Amniotic epithelial cell (primary cell): ENCODE measurements at places on chromosomes 16 and 17.

DNA sequence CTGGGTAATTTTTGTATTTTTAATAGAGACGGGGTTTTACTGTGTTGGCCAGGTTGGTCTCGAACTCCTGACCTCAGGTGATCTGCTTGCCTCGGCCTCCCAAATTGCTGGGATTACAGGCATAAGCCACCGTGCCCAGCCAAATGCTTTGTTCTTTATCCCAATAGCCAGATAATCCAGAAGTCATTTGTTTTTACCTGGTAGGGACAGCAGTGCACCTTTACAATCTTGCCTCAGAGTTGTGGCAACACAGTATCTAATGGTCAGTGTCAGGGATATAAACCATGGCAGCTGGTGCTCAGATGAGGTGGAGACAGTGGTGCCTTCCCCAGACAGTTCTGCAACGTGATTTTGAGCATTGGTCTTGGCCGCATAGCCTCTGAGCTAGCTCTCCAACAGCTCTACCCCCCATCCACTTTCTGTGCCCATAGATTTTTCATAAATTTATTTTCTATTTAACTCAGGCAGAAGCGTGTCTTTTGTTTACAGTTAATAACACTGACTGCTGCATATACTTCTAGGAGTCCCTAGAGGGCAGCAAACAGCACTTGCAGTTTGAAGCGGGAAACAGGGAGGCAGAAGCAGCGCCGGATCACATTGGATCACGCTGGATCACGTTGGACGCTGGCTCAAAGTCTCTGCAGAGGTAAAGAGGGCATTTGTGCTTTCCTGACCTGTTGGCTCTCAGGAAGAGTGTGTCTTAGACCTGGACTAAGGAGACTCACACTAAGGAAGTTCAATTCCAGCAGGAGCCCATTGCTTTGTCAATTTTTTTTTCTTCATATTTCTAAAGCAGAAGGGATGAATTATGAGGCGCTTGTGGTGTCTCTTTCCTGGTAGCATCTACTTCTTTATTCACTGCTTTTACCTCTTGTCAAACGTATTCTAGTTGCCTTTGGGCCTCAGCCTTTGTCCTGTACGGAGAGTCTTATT, 5.1 kb upstream of the GGT6 start:
- peak; percentile 77 for DNase-seq

DNA sequence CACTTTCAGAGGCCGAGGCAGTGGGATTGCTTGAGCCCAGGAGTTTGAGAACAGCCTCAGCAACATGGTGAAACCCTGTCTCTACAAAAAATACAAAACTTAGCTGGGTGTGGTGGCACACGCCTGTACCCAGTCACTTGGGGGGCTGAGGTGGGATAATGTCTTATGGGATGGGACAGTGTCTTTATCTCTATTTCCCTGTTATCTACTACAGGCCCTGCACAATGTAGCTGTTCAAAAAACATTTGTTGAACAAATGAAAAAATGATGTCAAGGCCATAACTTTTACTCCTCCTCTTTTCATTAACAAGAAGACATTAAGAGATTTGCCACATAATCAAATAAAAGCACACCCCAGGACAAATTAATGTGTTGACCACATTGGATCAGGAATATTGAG, 13.8 kb downstream of the TUBG1 start:
- no peak for DNase-seq

- DNase-seq: no peak
These were observed 19.3 kb downstream of the TSPOAP1 start for GRCh38 chr17:58308985-58309917.

- no peak for DNase-seq
These were observed 3.9 kb upstream of the WNT9B start for GRCh38 chr17:46847204-46848191.

DNA sequence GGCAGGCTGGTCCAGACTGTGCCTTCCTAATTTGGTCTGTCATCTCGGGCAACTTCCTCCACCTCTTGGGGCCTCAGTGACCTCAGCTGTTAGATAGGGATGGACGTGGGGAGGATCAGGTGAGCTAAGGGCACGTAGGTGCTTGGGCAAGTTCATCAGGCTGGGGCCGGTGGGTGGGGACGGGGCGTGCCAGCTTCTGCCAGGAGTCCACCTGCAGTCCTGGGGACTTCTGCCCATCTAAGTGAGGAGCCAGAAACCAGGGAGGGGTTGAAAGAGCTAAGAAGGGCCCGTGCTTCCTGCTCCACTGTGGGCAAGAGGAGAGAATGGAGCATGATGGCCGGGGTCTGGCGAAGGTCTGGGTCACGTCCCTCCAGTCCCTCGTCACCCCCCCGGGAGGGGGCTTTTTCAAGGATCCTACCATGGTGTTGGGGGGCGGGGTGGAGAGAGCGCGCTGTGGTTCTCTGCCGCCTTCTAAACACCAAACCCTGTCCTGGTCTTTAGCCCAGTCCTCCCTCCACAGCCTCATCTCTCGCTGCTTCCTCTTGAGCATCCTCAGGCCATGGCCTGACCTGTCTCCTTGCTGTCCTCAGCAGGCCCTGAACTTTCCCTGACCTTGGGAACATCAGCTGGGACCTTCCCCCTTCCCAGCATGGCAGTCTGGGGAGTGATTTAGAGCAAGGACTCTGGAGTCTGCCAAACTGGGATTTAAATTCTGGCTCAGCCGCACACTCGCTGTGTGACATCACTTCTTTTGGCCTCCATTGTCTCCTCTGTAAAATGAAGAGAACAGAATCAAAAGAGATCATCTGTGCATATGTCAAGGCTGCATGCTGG, 21.6 kb downstream of the SPNS2 start:
- DNase-seq: peak; percentile 38

DNA sequence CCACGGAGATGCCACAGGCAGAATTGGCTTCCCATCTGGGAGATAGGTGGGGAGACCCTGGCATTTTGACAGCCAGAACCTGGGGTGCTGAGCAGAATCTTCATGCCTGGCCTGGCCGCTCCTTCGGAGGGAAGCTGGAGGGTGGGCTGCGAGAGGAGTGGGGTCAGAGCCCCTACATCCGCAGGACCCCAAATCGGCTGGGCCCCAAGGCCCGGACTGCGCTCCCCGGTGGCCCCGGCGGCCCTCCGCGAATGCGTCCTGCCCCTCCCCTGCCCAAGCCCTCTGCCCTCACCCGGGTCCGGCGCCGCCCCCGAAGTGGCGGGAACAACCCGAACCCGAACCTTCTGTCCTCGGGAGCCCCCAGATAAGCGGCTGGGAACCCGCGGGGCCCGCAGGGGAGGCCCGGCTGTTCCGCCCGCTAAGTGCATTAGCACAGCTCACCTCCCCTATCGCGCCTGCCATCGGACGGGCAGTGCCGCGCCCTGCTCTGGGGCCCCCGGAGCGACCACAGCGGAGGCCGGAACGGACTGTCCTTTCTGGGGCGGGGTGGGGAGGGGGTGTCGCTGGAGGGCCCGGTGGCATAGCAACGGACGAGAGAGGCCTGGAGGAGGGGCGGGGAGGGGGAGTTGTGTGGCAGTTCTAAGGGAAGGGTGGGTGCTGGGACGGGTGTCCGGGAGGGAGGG, 850 bp upstream of the PNMT start:
- no peak for DNase-seq

DNA sequence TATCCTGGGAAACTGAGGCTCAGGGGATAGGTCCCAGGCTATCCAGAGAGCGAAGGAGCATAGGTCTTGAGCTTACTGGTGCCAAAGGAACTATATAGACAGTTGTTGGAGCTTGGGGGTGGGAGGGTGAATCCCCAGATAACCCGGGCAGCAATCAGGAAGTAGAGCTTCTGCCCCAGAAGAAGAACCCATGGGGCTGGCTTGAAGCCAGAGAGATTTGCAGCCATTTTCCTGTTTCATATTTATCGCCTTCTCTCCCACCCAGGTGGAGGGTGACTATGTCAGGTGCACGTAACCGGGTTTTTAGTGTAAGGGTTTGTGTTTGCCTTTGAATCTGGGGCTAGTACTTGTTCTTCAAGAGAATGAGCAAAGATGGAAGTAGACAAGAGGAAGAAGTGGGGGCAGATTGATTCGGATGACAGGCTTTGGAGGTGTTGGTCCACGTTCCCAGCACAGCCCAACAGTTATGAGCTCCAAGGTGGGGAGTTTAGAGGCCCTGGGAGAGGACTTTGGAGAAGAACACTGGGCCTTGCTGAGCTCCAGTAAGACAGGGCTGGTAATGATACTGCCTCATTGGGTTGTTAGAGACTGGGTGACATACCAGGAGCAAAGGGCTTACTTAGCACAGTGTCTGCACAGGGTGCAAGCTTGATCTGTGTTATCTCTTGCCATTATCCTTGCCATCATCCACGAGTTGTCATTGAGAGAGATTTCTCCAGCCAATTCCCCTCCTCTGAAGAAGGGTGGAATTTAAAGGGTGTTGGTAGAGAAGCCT, 145.6 kb downstream of the CCDC182 start:
- DNase-seq: no peak

GRCh38 chr16:2058420-2058819, 10.6 kb downstream of the TSC2 start:
- DNase-seq: no peak
